ENCODE measurements at places on chromosomes 16 and 17. TPM values are rescaled to one million over a fixed set of nuclear protein-coding genes. Genes with fewer than 3 reads are reported as not detected.

The PLCG2 gene
- polyA plus RNA-seq = 0.22 TPM

The KRT36 gene
- polyA plus RNA-seq = 0.04 TPM

The PPP1R1B gene
- not detected for polyA plus RNA-seq

The CD300H gene
- not detected for polyA plus RNA-seq

The OR2C1 gene
- polyA plus RNA-seq = 0.17 TPM

The SLC13A2 gene
- not detected for polyA plus RNA-seq

The CHST6 gene
- 0.12 TPM for polyA plus RNA-seq

The CMTM2 gene
- polyA plus RNA-seq = not detected

The FN3K gene
- 1.2 TPM for polyA plus RNA-seq

The CCDC40 gene
- 3.1 TPM for polyA plus RNA-seq

The MFAP4 gene
- 62.1 TPM for polyA plus RNA-seq

The AXIN2 gene
- 0.93 TPM for polyA plus RNA-seq

The HEATR9 gene
- not detected for polyA plus RNA-seq

The MPO gene
- not detected for polyA plus RNA-seq

The DNAH9 gene
- polyA plus RNA-seq = not detected

The KRT27 gene
- not detected for polyA plus RNA-seq

The DOC2B gene
- not detected for polyA plus RNA-seq

The CDT1 gene
- polyA plus RNA-seq = 2.2 TPM

The FNDC8 gene
- not detected for polyA plus RNA-seq

The VTN gene
- 1.9 TPM for polyA plus RNA-seq

The FBF1 gene
- 4.8 TPM for polyA plus RNA-seq

The GPR139 gene
- polyA plus RNA-seq = not detected

The TAT gene
- not detected for polyA plus RNA-seq

The TBC1D3C gene
- polyA plus RNA-seq = not detected

The RASL10B gene
- 3.2 TPM for polyA plus RNA-seq

The TMEM114 gene
- polyA plus RNA-seq = not detected

The TBC1D3L gene
- 9.4 TPM for polyA plus RNA-seq

The VASN gene
- 71.6 TPM for polyA plus RNA-seq

The DNAI2 gene
- not detected for polyA plus RNA-seq

The CFAP97D1 gene
- polyA plus RNA-seq = not detected

The MYLK3 gene
- polyA plus RNA-seq = 0.10 TPM

The TTLL6 gene
- polyA plus RNA-seq = 0.02 TPM

The BEAN1 gene
- not detected for polyA plus RNA-seq

The TBC1D28 gene
- polyA plus RNA-seq = not detected

The ZNF597 gene
- 1.5 TPM for polyA plus RNA-seq

The ABCC3 gene
- 56.4 TPM for polyA plus RNA-seq

The XYLT1 gene
- 15.9 TPM for polyA plus RNA-seq

The MYH13 gene
- polyA plus RNA-seq = not detected

The SLC16A3 gene
- 152 TPM for polyA plus RNA-seq

The CDH11 gene
- 498 TPM for polyA plus RNA-seq

The KPNA2 gene
- polyA plus RNA-seq = 212 TPM

The SLC38A8 gene
- not detected for polyA plus RNA-seq

The ITGAX gene
- polyA plus RNA-seq = not detected

The ADCY7 gene
- 13.2 TPM for polyA plus RNA-seq

The CIAO3 gene
- 16.1 TPM for polyA plus RNA-seq

Data from BJ (cell line).